Right kidney (tissue), 9 donors: ENCODE measurements at places on chromosomes 1 and 21.

DNA sequence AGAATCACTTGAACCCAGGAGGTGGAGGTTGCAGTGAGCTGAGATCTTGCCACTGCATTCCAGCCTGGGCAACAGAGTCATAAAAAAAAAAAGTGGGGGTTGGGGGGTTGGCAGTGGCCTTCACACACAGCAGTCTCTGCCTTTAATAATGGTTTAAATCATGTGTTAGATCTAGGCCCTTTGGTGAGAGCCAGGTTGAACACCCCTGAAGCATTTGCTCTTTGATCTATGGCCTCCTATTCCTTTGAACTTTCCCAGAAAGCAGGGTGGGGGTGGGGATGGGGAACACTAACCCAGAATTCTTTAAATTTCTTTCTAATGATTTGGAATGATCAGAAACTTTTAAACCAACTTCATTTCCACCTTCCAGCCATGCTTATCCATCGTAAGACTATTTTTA is 313.0 kb downstream of the KIF26B start:
- no peak for DNase-seq

DNA sequence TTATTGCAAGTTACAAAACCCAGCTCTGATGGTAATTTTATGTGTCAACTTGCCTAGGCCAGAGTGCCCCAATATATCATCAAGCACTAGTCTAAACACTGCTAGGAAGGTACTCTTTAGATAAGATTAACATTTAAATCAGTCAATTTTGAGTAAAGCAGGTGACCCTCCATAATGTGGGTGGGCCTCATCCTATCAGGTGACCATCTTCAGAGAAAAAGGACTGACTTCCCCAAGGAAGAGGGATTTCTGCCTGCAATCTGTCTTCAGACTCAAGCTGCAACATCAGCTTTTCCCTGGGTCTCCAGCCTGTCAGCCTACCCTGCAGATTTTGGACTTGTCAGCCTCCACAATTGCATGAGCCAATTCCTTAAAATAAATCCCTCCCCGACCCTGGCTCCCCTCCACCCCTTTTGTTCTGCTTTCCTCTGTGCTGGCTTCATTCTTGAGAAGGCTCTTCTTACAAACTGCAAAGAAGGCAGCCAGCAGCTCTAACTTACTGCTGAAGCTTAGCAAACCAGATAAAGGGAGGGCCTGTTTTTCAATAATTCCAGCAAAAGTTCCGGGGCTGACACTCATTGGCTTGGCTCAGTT is 56.4 kb upstream of the RUNX3 start:
- DNase-seq, result no peak

DNA sequence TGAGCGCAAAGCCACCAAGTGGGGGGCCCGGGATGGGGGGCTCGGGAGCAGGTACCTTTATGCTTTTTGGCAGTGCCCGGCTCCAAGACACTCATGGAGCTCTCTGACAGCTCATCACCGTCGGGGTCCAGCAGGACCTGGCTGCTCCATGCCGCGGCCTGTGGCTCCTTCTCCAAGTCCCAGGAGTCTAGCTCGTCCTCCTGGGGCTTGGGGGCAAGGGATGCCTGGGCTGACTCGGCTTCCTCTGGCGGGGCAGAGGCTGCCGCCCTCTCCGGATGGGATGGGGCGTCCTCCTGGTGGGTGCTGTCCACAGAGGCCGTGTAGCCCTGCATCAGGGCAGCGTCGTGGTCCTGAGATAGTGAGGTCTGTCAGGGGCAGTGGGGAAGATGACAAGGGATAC is 19.9 kb upstream of the PRDM15 start:
- no peak for DNase-seq

- no peak for DNase-seq
Observed at GRCh38 chr21:22585558-22585957, 1587.3 kb downstream of the NCAM2 start.

DNA sequence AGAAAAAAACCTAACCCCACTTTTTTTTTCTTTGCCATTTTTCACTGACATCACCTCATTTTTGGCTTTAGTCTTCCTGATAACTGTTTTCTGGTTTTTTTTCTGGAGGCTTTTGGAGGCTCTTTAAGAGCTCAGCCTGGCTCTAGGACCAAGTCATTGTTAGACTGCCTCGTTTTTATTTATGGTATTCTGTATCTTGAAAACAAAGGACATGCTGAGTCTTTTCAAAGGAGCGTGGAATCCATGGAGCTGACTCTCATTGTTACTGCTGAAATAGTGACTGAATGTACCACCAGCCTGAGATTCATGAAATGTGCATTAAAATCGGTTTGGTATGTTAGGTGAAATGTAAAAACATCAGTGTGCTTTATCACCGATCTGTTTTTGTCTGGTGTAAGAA is 28.0 kb downstream of the RASAL2 start:
- DNase-seq, result no peak

DNA sequence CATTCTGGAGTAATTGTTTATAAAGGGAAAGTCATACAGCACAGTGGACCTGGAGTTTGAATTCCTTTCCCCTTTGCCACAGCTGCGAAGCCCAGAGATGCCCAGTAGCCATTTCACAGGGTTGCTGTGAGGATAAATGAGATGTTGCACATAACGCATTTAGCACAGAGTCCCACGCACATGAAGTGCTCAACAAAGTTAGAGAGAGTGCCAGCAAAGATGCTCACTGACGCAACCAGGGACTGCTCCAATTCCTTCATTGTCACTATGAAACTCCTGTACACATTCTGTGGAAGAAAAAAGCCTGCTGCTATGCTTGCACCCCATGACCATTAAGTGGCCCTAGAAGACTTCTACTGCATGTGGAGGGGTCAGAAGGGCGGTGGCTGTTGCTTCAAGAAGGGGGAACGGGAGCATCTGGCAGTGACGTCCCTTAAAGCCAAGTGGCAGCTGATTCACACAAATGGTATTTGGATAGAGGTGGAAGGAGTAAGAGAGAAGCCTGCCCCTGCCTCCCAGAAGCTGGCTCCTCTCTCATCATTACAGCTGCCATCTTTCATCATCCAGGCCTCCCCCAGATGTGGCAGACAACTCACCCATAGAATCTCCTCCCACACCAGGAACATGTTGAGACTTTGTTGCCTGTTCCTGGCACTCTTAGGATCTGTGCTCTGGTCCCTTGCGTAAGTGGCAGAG is 26.5 kb upstream of the VAV3 start:
- DNase-seq, result no peak

- no peak for DNase-seq
Observed at GRCh38 chr1:16418823-16419425, 18.3 kb downstream of the SPATA21 start.

GRCh38 chr1:8382051-8382505 is 64.2 kb downstream of the SLC45A1 start:
- DNase-seq, result no peak

- no peak for DNase-seq
Observed at GRCh38 chr1:4380564-4381168, 273.7 kb upstream of the AJAP1 start.

GRCh38 chr1:115531631-115532264 is 110.0 kb upstream of the VANGL1 start:
- no peak for DNase-seq

GRCh38 chr1:116572771-116573430 is 2.1 kb upstream of the CD58 start:
- DNase-seq, result no peak

DNA sequence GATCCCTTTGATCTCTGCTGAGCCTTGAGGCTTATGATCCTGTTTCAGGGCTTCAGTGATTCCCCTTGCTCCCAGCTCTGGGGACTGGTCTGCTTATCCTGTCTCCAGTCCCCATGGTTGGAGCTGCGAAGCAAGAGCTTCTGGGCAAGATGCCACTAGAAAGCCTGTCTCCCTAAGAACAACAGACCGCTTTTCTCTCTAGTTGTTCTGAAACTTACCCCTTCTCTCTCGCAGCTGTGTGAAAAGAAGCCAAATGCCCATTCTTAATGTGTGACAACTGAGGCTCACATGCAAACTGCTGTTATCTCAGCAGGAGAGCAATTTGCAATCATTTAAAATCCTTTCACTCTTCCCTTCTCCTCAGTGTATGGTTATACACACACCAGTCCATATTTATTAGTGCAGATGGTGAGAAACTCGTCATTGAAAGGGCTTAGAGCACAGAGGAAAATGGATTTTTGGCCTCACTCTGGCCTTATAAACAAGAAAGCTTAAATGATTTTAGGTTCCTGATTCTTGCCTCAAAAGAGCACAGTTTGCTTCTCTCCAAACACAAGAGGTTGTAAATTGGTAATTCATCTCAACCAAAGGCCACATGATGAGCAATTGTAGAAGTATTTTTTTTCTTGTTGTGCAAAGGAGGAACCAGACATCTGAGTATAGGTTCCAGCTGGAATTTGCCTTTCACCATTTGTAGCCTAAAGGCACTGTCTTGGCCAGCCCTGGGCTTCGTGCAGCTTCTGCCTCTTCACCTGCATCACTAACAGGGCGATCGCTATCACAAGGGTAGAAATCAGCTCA is 179.2 kb upstream of the LMO4 start:
- DNase-seq, result no peak

DNA sequence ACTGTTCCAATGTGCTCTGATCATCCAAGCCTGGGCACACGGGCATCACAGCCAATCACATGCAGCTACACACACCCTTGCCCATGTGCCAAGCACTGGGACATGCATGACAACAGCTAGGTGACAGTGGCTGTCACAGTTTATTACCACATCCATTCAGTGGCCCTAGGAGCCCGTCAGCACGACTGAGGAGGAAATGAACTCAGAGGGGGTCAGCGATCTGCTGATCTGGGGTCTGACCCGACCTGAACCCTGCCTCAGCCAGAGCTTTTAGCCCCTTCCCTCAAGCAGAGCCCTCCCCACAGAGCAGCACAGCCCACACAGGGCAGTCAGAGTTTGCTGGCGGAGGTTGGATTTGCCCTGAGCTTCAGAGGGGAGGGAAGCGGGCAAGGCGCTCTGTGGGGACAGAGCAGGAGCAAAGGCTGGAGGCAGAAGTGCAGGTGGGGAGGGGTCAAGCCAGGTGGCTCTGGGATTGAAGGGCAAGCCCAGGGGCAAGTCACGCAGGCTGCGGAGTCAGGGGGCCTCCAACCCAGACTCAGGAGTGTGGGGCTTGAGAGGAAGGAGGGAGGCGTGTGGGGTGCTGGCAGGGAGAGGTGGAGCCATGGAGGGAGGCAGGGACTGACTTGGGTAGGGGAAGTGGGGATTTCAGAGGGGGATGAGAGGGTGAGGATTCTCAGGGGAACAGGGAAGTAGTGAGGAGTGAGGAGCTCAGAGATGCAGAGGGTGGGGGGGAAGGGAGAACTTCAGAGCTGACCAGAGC is 10.4 kb downstream of the SH3BGRL3 start:
- no peak for DNase-seq

GRCh38 chr1:29933067-29933466 is 696.7 kb downstream of the PTPRU start:
- DNase-seq, result no peak

DNA sequence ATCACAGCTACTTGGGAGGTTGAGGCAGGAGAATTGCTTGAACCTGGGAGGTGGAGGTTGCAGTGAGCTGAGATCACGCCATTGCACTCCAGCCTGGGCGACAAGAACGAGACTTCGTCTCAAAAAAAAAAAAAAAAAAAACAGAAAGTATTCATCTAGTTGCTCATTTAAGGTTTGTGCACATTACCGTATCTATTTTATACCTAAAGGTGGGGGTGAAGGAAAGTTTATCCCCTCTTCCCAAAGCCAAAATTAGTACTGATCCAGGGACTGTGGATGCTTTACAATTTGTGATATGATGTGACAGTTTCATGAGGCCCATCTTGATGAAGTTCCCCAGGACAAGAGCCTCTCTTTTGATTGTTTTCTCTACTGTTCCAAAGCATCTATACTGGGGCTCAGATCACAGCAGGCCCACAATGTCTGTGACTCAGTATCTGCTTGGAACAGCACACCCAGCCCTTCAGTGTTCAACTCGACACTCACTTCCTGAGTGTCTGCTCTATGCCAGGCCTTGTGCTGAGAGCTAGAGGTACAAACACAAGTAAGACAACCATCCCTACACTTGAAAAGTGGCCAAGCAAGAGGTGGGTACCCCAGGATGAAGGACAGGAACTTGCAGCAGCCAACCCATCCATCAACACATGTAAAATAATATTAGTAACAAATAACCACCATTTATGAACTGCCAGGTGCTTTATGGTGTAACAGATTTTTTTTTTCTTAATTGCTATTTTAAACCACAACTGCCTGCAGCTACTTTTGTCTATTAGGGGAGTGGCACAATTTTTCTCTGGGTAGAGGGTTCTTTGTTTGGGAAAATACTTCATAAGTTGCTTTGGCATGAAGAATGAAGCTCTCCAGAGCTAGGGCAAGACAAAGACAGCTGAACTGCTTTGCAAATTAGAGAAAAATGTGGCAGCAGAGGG is 29.0 kb upstream of the KHDRBS1 start:
- no peak for DNase-seq

- DNase-seq, result no peak
Observed at GRCh38 chr1:177305040-177306018, 134.6 kb downstream of the BRINP2 start.

GRCh38 chr1:156618853-156619581 is at the start of gene HAPLN2:
Gene HAPLN2 (plus strand): TSS chr1:156619415. CDS start chr1:156623491, 4,076 bp downstream.
- no peak for DNase-seq

DNA sequence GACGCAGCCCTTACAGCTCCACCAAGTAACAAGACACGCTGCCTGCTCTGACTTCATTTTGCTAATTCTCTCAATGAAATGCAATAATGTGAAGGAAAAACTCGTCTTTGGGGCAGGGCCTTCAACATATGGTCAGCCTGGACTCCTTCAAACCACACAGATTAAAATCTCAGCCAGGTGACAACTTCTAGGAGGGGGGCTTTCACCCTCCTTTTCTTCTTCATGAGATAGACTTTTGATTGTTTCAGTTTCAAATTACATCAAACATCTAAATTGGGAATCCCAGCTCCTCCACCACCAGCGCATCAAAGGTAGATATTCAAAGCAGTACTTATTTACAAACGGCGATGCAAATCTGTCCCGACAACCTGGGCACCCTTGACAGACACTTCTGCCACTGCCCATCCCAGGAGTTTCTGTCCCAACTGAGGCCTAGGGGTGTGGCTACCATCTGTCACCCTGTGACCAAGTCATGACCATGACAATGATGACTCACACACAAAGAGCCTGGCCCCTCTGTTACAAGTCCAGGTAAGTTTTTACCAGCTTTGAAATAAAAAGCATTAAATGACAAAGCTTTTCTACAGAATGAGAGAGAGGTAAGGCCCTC is 29.7 kb downstream of the SSBP3 start:
- DNase-seq, result no peak

- DNase-seq, result no peak
Observed at GRCh38 chr1:92310185-92310597, 11.3 kb downstream of the RPAP2 start.

DNA sequence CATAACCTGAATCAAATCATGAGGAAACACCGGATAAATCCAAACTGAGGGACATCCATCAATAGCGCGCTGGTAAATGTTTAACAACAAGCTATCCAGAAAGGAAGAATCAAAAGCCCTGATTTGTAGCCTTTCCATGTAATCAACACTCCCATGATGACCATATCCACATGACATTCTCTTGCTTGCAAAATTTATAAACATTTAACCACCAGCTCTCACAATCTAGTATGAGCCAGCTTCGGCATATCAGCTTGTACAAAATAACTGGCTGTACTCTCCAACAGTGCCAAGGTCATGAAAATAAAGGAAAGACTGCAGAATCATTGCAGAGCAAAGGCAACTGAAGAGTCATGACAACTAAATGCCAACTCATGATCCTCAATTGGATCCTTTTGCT is 15.7 kb downstream of the HSD11B1 start:
- DNase-seq, result no peak

- no peak for DNase-seq
Observed at GRCh38 chr1:224774378-224774777, 155.1 kb upstream of the DNAH14 start.
